NK-92 treated with Interleukin-12 subunit alpha and Interleukin-12 subunit beta, amount 100 ng/mL, for 24 hours (cell line): ENCODE measurements at places on chromosomes 7 and 10.

DNA sequence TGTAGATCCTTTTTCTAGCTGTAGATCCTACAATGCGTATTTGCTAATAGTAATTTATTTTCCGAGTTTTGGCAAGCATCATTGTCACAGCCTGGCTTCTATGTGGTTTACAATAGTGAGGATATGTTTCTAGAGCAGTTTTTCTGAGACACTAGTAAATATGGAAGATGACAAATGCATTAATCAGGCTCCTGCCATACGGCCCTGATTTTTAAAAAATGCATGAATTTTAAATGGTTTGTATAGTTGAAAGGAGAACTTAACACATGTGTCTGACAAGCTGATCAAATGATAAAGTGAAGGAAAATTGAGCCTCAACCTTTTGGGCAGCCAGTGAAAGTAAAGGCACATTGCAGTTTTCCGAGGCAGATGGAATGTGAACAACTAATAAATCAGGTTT lies 354.1 kb downstream of the EXOC4 start:
- DNase-seq: no peak

GRCh38 chr7:7327423-7327822 lies 145.1 kb downstream of the C1GALT1 start:
- DNase-seq: no peak

- DNase-seq: no peak
These were observed 18.6 kb upstream of the GTPBP4 start for GRCh38 chr10:969473-970150.

GRCh38 chr10:10533437-10533836 lies 484.2 kb upstream of the CELF2 start:
- no peak for DNase-seq

DNA sequence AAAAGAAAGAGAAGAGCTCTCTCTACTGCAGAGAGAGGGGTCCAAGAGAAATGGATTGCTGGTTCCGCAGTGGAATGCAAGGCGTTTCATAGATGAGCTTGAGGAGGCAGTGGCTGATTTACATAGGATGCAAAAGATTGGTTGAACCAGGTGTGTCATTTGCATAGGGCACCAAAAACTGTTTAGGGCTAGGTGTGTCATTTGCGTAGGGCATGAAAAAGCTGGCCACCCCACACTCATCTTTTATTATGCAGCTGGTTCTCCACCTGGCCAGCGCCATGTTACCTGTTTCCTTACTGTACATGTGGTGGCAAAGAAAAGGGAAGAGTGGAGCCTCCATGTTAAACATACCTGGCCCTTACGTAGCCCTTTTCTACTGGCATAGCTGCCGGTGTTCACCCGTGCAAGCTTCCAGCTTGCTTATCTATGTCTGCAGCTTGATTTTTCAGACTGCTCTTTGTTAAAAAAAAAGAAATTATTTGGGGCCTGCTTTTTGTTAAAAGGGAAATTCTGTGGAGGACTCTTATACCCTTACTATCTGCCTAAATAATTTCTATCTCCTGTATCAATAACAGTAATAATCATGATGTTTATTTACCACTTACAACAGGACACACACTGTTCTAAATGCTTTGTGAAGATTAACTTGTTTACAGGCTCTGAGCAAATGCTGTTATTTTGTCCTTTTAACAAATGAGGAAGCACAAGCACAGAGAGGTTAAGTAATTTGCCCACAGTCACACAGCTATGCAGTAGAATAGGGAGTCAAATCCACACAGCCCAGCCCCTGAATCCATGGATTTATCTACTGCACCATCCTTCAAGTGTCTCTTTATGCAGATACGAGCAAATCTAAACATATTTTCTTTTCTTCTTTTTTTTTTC lies 33.3 kb downstream of the CASP7 start:
- no peak for DNase-seq

- no peak for DNase-seq
These were observed 62.6 kb upstream of the PLPP4 start for GRCh38 chr10:120394446-120394845.

DNA sequence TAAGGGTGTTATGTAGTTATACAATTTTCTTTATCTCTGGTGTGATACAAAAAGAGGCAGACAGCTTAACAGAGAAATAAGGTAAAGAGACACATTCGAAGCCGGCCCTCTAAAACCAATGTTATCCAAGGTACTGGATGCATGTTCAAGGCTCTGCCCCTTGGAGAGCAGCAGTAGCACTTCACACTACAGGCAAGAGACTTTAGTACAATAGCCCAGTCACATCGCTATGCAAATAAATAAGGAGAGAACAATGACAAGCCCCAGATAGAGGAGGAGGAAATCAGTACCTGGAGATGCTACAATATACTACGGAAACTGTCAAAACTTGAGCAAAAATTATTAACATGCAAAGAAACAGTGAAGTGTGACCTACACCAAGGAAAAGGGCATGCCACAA lies 111.1 kb downstream of the ITGB1 start:
- no peak for DNase-seq

DNA sequence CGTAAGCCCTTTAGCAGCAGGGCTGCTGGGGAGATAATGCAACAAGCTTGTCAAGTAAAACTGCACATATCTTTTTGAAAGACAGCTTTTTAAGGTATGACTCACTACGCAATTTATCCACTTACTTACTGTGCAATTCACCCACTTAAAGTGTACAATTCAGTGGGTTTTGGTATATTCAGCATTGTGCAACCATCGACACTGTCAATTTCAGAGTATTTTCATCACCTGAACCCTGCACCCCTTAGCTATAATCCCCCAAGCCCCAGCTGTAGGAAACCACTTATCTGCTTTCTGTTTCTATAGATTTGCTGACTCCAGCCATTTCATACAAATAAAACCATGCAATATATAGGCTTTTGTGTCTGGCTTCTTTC lies 168.0 kb downstream of the PTPN20 start:
- peak; percentile 25 for DNase-seq

DNA sequence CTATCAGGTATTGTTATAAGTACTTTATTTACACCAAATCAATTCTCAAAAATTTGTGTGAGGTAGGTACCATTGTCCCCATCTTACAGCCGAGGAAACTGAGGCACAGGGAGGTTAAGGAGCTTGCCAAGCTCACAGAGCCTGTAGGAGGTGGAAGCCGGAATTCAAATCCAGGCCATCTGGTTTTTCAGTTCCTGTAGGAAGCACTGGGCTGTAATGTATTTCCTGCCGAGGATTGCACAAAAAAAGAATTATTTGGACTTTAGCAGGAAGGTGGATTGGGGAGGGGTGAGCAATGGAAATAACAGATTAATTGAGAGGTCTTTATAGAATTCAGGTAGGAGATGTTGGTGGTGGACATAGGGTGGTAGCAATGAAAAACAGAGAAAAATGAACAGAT lies 315.3 kb upstream of the AUTS2 start:
- DNase-seq: no peak

- no peak for DNase-seq
These were observed 1.5 kb downstream of the PLEKHA8 start for GRCh38 chr7:30029696-30030095.

DNA sequence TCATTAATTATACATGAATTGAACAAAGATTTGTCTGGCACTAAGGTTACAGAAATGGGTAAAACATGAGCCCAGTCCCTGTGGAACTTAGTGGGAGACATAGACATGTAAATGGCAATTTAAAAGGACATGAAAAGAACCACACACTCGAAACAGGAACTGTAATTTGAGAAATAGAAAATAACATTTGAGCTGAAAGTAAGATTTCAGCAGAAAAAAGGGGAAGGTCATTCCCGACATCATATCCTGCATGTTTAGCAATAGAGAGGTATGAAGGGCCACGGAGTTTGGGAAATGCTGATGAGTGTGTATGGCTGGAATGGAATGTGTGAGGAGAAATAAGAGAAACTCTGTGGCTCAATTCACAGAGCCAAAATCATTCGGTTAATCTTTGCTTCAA lies 175.4 kb upstream of the AHR start:
- no peak for DNase-seq

DNA sequence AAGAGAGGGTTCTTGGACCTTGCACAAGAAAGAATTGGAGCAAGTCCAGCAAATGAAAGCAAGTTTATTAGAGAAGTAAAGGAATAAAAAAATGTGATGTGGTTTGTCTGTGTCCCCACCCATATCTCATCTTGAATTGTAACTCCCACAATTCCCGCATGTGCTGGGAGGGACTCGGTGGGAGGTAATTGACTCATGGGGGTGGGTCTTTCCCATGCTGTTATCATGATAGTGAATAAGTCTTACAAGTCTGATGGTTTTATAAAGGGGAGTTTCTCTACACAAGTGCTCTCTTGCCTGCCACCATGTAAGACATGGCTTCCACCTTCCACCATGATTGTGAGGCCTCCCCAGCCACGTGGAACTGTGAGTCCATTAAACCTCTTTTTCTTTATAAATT lies 39.2 kb upstream of the FZD9 start:
- DNase-seq: no peak

DNA sequence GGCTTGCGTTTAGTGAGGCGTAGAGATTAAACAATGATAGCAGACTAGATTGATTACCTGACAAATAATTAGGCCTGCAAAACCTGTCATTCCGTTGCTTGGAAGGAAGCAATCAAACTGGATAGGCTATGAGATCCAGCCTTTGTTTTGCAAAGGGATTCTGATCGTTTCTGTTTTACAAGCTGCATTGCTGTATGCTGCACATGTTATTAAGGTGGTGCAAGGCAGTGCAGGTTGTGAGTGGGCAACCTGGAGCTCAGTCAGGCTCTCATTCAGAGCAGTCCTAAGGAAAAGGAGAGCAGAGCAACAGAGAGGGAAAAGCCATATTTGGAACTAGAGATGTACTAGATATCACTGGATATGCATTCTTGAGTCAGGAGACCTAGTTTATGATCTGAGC lies 6.9 kb upstream of the NOBOX start:
- no peak for DNase-seq

DNA sequence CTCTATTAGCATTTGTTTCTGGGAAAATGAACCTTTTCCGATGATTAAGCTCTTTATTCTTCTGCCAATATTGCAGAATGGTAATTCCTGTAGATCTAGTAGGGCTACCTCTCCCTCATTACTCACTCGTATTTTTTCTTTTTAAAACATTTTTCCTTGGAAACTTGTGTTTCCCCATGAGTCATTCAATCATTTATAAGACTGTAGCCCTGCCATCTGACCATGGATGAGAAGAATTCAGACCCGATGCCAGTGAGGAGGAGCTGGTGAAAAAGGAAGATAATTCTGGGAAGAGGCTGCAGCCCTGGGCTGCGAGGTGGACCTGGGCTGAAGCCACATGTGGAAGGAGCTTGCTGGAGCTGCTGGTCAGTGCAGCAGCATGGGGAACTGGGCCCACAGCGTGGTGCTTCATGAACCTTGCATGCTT lies 242.8 kb downstream of the KLF6 start:
- DNase-seq: no peak

- no peak for DNase-seq
These were observed 549.0 kb upstream of the LRRN3 start for GRCh38 chr7:110541962-110542361.

DNA sequence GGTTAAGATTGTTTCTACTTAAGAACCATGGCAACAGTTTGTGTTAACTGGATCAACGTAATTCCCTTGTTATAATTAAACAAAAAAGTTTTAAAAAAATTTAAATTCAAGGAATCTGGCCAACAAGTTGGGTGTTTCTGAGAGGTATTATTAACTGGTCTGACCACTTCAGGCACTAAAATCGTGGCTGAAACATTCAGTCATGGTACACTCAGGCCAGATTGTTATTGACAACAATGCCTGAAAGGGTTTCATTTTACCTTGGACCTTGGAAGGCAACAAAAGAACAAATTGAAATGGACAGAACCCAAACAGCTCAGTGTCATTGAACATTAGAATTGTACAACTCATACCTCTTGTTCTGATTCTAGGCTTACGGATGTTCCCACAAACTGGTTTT lies 103.3 kb upstream of the ARMC3 start:
- DNase-seq: no peak

GRCh38 chr10:117163954-117164548 lies 26.0 kb upstream of the VAX1 start:
- DNase-seq: no peak

DNA sequence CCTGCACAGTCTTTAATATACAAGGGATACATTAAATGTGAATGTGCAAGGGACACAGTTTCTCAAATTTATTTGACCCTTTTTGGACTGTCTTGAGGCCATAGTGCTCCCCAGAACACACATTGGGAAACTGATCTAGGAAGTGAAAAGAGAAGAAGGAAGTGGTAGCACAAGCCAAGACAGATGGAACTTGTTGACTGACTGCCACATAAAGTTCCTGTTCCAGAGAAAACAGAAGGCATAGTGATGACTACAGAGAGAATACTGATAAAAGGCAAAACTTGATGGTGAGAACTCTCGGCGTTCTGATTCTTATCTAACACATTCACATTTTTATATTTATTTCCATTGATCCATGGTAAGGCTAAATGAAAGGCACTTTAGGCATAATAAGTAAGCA lies 1216.4 kb downstream of the CNTNAP2 start:
- no peak for DNase-seq

- no peak for DNase-seq
These were observed 260.2 kb upstream of the BMPER start for GRCh38 chr7:33645104-33645503.

DNA sequence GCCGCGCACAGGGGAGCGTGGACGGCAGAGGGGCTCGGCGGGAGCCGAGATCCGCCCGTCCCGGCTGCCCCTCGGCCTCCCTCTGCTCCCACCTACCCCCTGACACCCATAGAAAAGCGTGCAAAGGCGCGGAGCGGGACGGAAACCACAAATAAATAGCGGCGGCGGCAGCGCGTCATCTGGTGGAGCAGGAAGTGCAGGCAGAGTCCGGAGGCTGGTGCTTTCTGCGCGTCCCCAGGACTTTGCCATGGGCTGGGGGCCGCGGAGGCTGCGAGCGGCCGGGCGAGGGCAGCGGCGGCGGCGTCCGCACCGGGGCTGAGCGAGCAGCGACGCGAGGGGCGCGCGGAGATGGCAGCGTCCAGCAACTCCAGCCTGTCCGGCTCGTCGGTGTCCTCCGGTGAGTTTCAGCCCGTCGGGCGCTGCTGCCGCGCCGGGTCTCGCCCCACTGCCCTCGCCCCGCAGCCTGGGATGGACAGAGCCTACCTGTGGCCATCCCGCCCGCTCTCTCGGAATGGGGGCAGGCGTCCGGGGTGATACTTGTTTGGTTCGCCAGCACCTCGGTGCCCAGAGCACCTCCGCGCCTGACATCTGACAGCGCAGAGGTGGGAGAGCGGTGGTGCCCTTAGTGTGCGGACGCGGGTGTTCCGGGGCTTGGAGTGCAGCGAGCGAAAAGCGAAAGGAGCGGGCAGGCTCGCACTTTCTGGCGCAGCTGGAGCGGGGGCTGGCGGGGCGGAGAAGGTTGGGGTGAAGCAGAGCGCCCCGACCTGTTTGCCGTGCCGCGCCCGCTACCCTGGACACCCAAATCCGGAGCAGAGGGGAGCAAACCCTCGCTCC lies at the start of gene CHN2:
CHN2 (plus strand) TSS at position 182 of the 834 bp plus-strand sequence.
- peak; percentile 48 for DNase-seq

DNA sequence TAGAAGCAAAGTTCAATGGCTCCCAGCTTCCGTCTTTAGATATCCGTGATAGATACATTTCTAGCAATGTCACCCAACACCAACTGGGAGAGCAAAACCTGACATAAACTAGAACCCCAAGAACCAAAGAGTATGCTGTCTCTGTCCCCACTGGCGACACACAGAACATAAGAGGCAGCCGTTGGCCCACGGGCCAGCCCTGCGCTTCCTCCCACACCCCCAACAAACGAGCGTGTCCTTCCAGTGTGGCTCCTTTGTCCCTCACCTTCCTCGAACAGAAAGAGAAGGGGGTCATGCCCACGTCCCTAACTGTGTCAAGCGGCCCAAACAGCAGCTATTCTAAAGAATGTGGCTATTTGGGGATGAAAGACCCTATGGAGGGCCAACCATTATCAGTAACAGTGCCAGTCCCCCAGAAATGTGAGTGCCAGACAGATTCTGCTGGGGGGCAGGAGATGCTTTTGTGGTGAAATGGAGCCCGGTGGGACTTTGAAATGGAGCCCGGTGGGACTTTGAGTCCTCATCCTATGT lies 171.9 kb downstream of the USP6NL start:
- no peak for DNase-seq
